ENCODE measurements at places on chromosomes 1 and 21. TPM values are rescaled to one million over a fixed set of nuclear protein-coding genes. Genes with fewer than 3 reads are reported as not detected.

Gene PHLDA3
- total RNA-seq: 53.9 TPM

Gene TRIM17
- 2.8 TPM for total RNA-seq

Gene ASAP3
- total RNA-seq: 25.9 TPM

GRCh38 chr1:158117854-158118704 is 62.6 kb upstream of the CD1D start:
- H3K4me3 ChIP-seq: peak overlapping the region; percentile 49
- H3K27me3 ChIP-seq: no peaks in the 10 kb centered on the region
- peaks cover 9% of the 10 kb centered on the region for H3K4me1 ChIP-seq
- no peak overlapping the region for H3K27ac ChIP-seq
- H3K36me3 ChIP-seq: no peaks in the 10 kb centered on the region

GRCh38 chr21:15219894-15220293 is 155.1 kb upstream of the NRIP1 start:
- no peak overlapping the region for H3K4me3 ChIP-seq
- DNase-seq: no peak
- no peaks in the 10 kb centered on the region for H3K36me3 ChIP-seq
- no peaks in the 10 kb centered on the region for H3K4me1 ChIP-seq
- no peak overlapping the region for H3K27ac ChIP-seq

DNA sequence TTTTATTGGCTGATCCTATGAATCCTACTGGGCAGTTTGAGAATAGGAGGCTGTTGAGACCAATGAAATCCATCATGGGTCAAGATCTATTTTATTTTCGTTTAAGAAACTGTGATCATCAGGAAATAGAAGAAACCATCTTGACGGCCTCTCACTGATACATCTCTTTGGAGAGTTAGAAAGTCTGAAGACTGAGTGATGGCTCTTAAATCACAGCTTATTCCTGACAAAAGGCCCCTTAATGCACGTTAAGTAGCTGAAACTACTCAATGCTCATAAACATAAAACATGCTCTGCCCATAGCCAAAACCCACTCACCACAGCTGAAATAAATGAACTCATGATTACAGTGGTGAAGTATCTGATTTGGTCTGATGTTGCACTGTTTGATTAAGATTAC is 784.5 kb upstream of the NEGR1 start:
- H3K27ac ChIP-seq: no peak overlapping the region
- no peaks in the 10 kb centered on the region for H3K27me3 ChIP-seq
- peaks cover 14% of the 10 kb centered on the region for H3K36me3 ChIP-seq

Measured in H9 (cell line).